ENCODE measurements at places on chromosomes 2 and 18.

DNA sequence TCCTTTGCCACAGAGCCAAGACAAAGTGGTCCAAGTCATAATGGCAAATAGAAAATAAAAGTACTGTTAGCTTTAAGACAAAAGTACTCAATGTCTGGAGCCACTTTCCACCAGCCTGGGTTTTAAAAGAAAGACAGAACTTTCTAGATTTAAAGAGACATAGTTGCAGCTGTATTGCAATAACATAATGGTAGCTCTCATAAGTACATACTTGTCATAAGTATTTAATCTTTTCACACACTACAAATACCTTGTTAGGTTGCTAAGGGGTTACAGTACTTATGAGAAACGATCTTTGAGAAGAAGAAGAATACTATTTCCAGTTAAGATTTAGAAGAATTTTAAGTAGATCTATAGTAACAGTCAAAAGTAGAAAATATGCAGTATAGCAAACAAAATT is 28.9 kb upstream of the AQP4 start:
- DNase-seq, result no peak

DNA sequence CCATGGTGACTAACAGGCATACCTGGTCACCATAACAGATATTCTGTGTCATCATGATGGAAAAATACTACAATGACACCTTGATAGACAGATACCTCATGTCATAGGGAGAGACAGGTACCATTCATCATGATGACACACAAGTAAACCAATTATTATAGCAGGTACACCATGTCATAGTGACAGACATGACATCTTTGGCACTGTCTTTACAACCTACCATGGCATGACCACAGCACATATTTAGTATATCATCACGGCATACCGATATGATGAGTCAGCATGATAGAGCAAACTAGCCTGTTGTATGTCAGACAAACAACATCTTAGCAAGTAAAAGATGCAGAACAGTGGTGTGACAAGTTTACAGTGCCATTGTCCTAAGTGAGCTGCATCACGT is 101.3 kb upstream of the KLHL29 start:
- no peak for DNase-seq

DNA sequence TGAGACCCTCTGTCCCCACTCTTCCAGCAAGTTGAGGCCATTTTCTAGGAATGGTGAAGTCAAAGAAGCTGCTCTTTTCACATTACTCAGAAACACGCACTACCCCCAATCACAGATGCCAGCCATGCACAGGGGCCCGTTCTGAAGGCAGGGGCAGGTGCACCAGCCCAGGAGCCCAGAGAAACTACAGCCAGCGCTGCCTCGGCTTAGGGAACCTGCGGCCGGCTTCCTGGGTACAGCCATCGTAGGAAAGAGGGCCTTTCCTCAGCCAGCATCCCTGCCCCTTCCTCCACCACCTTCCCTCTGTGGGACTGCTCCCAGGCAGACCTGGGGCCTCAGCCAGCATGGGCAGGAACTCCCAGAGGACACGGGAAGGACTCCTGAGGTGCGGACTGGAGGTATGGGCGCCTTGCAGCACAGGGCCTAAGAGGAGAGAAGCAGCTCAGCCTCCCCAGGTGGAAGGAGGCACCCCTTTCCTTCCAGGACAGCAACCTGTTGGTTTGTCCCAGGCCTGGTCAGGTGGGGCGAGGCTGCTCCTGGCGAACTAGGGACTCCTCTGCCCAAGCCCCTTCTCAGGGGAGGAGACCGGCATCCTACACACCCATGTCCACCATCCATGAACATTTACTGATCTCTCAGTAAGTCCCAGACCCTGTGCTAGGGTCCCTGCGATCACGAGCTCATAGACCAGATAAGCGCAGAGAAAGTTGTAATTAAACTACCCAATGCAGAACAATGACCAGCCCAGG is 99.0 kb upstream of the ID2 start:
- no peak for DNase-seq

DNA sequence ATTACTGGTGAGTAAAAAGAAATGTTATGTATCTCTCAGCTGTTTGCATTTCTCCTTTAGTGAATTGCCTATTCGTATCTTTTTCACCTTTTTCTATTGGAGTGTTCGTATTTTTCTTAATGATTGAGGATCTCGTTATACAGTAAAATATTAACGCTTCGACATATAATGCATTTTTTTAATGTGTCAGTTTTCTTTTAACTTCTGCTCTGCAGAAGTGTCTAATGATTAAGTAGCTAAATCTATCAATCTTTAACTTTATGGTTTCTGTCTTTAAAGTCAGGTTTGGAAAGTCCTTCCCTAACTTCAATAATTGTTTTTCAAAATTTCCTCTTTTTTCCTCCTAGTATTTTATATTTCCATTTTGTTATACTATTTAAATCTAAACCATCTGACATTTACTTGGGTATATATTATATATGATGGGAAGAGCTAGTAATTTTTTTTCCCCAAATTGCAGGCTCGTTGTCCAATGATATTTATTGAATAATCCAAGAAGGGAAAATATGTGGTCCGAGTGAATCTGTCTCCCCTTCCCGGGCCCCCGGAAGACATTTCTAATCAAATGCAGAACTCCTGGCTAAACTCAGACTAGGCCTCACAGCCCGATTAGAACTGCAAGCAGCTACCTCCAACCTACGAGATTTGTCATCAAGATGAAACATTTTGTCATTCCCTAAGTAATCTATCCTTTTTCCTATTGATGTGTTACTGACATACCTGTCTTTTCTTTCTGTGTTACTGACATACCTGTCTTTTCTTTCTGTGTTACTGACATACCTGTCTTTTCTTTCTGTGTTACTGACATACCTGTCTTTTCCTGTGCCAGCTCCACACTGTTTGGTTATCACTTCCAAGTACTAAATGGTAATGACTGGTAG is 17.2 kb downstream of the PCBP1 start:
- no peak for DNase-seq

- DNase-seq, result no peak
Observed at GRCh38 chr2:52054824-52055223, 1022.9 kb upstream of the NRXN1 start.

DNA sequence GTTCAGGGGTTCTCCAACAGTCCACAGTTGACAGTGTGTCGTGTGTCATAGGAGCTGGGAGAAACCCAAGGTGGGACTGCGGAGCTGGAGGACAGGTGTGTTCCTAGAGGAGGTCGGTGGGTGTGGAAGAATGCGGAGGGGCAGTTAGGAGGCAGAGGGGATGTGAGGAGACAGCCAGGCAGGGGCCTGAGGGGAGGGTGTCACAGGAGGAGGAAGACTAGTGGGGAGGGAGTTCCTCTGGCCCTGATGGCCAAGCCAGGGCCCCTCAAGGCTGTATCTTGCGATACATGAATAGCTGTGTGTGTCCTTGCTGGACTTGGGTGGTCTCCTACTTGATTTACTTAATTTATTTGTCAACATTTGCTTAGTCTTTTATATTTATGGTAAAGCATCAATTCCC is 519.6 kb upstream of the HS6ST1 start:
- DNase-seq, result no peak

DNA sequence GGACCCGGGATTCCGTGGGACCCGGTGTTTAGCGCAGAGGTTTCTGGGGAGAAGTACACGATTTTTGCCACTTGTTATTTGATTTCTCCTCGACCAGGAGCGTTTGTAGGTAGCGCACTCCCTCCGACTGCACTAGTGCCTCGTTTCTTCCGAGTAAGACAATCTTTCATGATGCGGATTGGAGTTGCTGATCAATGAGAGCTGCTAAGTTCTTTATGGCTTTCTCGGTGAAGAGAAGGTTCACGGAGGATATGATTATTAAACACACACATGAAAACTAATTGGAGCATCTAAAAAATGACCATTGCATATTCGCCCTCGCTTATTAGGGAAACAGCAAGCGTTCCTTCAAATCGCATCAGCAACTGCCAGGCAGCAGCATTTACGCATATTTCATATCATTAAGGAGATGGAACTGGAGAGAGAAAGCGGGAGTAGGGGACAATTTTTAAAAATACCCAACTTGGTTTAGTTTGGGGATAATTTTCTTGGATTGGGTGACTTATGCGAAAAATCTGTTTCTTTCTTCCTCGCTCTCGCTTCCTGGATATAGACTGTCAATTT is 616 bp downstream of the EML6 start:
- DNase-seq, result no peak

DNA sequence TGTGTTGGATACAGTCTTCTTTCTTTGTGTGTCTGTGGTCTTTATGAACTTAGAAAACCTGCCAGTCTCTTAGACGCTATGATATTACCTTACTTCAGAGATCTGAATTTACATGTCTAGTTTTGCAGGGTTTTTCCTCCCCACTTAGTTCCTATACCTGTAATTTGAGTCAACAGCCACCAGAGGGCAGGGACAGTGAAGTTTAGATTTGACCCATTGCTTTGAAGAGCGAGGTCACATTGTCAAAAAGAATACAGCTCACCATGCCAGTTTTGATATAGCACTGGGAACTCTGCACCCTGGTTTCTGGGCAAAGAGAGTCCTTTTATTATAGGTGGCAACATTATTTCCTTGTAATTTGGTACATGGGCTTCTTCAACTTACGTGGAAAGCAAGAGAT is 102.3 kb downstream of the MAPK4 start:
- DNase-seq, result no peak

- no peak for DNase-seq
Observed at GRCh38 chr2:238571661-238572372, 145.1 kb downstream of the ASB1 start.

DNA sequence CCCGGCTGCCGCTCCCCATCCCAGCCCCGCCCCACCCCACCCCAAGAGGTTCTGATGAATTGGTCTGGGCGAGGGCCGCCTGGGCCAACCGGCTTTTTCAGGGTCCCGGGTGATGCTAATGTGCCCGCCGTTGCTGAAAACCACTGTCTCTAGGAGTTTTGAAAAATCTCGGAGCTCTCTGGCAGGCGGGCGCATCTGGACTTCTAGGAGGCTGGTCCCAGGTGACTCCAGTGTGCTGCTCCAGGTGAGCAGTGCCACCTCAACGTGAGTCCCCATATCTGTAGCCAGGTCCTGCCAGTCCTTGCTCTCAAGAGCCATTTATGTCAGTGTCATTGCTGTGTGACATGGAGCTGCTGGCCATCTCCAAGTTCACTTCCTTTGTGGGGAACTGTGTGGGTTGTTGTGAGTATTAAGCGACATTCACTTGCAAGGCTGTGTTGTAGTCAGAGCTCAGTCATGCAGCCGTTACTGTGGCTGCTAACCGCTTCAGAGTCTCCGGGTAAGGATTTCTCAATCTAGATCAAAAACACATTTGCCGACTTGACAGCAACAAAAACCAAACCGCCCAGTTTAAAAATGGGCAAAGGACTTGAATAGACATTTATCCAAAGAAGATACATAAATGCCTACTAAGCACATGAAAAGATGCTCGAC is at the start of gene RFX8:
RFX8 (minus strand) TSS at position 382 of the 654 bp plus-strand sequence. CDS start 8,264 bp downstream, outside the sequence.
- peak; percentile 31 for DNase-seq

GRCh38 chr2:186919296-186919695 is 70.3 kb upstream of the ZSWIM2 start:
- DNase-seq, result no peak

- DNase-seq, result no peak
Observed at GRCh38 chr2:144694456-144694855, 174.5 kb upstream of the ZEB2 start.

GRCh38 chr2:98514879-98515249 is 70.2 kb downstream of the INPP4A start:
- no peak for DNase-seq

- no peak for DNase-seq
Observed at GRCh38 chr2:16271231-16271896, 331.0 kb downstream of the MYCN start.

DNA sequence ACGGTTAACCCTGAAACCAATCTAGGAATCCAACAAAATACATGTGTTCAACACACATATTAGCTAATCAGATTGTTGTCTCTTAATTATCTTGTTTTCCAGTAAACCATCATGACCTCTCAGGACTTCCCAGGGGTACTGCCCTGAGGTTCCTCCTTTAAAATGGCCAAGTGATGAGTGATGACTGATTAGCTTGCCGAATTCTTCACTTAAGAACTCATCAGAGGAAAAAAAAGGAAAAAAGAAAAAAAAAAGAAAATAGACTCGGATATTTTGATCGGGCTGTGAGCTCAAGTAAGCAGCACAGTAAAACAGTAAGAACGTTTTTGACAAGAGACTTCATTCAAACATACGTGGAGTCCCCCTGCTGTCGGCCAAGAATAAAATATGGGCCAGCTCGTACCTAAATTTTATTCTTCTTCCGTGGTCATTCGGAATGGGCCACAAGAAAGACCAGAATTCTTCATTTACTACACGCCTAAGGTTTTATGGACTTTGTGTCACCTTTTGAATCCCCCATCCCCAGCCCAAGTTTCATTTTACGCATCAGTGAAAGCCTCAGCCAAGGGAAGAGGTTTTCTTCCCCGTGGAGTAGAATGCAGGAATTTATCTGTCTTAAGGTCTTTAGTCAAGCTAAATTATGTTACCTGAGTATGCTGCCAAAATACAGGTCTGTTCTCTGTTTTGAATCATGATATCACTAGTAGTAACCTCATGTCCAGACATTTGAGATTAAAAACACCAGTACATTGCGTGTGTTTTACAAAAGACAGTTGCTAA is 40.5 kb downstream of the COLEC12 start:
- no peak for DNase-seq

- DNase-seq, result no peak
Observed at GRCh38 chr2:40458271-40458794, 6.4 kb upstream of the SLC8A1 start.

GRCh38 chr2:40095000-40095399 is 315.9 kb upstream of the THUMPD2 start:
- no peak for DNase-seq

DNA sequence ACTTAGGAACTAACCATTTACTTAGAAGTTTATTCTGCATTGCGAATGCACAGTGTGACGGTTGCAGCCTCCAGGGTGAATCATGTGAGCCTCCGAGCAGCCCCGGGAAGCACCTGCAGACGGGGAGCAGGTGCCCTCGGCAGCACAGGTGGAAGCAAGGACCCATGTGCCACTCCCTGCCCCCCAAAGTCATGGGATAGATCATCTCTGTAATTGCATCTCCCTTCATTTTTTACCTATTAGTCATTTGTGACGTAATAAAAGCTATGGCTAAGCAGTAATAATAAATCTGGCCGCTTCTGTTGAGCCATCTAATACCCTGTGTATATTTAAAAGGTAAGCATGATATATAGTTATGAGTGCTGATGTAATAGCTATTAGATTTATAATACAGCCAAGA is 97.2 kb downstream of the PTGR3 start:
- no peak for DNase-seq

- no peak for DNase-seq
Observed at GRCh38 chr18:830315-830901, 18.4 kb upstream of the YES1 start.

Data from activated T-cell treated with anti-CD3 and anti-CD28 coated beads for 4 hours (primary cell).